ENCODE measurements at places on chromosomes 16 and 17. TPM values are rescaled to one million over a fixed set of nuclear protein-coding genes. Genes with fewer than 3 reads are reported as not detected.
A peak's percentile ranks its signal among the peaks of the same experiment; 100 is the strongest.

- DNase-seq, result no peak
Observed at GRCh38 chr16:2007081-2007836, 2.4 kb downstream of the ZNF598 start.

GRCh38 chr16:86101897-86102157 lies 202.9 kb downstream of the IRF8 start:
- no peak for DNase-seq

- no peak for DNase-seq
Observed at GRCh38 chr16:50440991-50441390, 72.2 kb upstream of the BRD7 start.

- no peak for DNase-seq
Observed at GRCh38 chr17:80671825-80672110, 127.1 kb downstream of the RPTOR start.

GRCh38 chr17:63120406-63120805 lies 154.4 kb downstream of the TANC2 start:
- DNase-seq, result no peak

GRCh38 chr17:37138571-37139120 lies 189.9 kb downstream of the AATF start:
- no peak for DNase-seq

Gene MPP3
- total RNA-seq, result not detected

DNA sequence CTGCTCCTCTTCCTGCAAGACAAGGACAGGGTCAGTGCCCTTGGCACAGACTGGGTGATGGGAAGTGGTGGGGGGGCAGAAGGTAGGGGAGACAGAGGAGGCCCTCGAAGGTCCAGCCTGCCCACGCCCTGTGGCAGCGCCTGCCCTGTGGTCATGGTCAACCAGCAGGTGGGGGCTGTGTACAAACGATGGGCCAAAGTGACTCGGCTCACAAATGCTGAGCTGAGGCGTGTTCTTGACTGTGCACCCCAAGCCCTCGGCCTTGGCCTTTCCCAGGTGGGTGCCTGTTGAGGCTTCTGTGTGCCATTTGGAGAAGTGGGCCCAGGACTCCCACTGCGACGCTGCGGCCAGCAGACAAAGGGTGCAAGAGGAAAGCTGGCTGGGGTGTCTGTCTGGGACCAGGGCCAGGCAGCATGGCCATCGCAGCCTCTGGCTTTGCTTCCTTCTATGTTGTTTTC lies 22.6 kb downstream of the MXRA7 start:
- no peak for DNase-seq

- DNase-seq, result no peak
Observed at GRCh38 chr17:34246446-34246845, 8.6 kb upstream of the CCL2 start.

- peak; percentile 42 for DNase-seq
Observed at GRCh38 chr16:24721830-24722238, 7.6 kb upstream of the TNRC6A start.

DNA sequence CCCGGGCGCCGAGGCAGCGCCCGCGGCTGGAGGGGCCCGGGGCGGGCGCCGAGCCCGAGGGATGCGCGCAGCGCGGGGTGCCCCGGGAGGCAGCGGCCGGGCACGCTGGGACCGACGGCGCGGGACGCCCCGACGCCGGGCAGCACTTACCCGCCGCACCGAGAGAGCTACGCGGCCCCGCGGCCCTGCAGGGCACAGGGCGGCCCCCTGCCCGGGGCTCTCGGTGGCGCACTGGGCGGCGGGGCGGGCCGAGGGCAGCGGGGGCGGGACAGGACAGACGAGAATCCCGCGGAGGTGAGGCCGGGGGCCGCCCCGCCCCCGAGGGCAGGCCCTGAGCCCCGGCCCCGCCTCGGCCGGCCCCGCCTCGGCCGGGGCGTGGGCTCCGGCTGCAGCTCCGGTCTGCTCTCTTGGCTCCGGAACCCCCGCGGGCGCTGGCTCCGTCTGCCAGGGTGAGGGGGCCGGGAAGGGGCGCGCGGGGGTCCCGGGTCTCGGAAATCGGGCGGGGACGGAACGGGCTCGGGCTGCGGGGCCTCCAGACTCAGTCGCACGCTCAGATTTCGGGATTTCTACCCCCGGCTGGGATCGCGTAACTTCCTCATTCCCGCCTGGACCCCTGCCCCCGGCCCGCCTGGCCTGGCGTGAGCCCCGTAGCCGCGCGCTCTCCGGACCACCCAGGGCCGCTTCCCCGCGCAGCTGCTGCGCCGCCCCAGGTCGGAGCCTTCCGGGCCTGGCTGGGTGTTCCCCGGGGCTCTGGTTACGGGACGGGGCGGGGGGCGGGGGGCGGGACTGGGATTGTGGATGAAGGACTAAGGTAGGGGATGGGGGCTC lies at the start of gene PLD2:
TSS of gene PLD2 (plus strand) at position 376 of the 828 bp plus-strand sequence. CDS start 621 bp downstream, outside the sequence.
- DNase-seq, result peak; percentile 90

DNA sequence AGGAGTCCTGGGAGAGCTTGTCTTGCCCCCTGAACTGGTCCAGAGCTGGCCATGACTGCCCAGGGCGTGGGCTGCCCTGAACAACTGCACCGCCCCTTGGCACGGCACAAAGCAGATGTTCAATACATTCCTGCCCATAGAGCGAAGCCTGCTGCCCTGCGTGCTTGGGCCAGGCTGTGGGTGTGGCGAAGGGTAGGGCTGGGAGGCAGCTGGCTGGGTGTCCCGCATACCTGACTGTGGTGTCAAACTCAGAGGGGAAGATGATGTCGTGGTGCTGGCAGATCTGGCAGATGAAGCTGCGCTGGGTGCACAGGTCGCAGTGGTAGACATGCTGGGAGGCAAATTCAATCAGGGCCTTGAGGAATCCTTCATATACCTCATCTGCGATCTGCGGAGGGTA lies 124.2 kb upstream of the SMURF2 start:
- DNase-seq, result no peak

Gene CLDN9
- total RNA-seq, result not detected

DNA sequence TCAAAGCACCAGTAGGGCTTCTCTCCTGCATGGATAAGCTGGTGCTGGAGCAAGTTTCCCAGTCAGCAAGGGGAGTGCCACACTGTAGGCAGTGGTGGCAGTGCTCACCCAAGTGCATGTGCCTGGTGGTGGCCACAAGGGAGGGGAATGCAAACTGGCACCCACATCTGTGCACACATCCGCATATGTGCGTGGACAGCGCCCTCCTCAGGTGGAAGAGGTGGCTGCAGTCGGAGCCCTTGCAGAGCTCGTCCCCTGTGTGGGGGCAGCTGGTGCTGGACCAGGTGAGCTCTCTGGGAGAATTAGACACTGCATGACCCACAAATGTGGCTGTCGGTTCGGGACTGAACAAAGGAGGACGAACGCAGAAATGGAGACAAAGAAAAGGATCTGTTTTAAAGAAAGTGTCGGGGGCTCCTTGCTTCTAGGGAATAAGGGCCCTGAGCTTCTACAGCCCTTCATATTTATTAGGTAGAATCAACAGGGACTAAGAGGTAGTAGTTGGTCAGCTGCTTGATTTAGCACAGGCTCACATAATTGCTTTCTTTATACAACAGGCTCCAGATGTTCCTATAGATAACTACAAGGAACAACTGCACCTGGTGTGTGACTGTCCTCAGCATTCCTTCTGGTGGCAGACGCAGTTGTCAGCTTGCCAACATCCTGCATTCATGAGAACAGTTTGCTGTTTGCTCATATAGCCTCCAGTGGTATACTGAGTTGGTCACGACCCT lies 5.3 kb upstream of the ZNF689 start:
- DNase-seq, result peak; percentile 83

DNA sequence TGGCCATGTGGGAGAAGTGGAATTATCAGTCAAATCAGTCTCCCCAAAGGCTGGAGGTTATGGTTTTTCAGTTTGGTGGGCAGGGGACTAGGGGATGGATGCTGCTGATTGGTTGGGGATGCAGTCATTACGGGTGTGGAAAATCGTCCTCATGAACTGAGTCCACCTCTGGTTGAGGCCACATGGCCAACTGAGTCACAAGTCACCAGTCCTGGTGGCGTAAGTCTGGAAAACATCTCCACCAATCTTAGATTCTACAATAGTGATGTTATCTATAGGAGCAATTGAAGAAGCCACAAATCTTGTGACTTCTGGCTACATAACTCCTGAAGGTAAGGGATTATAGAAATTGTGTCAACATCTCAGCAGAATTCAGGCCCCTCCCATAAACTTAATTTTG lies 5.2 kb upstream of the RNF135 start:
- DNase-seq, result no peak

DNA sequence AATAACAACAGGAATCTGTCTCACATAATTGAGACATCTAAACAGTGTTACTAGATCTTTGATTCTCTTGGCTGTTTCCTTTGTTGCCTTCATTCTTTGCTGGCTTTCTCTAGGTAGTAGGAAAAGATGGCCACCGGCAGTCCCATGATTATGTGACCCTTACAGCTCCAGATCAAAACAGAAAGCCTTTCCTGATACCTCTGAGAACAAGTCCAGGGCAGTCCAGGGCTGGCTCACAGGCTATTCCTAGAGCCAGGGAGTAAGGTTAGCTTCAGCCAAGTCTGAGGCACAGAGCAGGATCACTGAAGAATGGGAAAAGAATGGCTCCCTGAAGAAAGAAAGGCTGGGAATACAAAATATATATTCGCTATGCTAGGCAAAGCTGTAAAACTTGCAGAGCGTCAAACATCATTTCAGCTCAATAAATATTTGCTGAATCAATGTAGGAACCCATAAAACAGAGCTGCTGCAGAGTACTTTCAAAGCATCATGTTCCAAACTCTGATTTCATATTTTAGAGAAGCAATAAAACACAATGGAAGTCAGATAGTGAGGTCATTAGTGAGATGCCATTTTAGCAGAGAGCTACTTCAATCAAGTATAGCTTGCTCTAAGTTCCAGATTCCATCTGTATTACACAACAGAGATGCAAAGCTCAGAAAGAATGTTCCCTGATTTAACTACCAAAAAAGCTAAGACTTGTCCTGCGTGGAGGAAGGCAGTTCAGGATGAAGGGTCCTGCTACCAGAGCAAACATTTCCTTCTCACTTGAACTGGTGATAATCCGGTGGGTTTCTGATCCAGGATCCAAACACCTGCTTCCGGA lies 23.4 kb downstream of the ADAT1 start:
- no peak for DNase-seq

DNA sequence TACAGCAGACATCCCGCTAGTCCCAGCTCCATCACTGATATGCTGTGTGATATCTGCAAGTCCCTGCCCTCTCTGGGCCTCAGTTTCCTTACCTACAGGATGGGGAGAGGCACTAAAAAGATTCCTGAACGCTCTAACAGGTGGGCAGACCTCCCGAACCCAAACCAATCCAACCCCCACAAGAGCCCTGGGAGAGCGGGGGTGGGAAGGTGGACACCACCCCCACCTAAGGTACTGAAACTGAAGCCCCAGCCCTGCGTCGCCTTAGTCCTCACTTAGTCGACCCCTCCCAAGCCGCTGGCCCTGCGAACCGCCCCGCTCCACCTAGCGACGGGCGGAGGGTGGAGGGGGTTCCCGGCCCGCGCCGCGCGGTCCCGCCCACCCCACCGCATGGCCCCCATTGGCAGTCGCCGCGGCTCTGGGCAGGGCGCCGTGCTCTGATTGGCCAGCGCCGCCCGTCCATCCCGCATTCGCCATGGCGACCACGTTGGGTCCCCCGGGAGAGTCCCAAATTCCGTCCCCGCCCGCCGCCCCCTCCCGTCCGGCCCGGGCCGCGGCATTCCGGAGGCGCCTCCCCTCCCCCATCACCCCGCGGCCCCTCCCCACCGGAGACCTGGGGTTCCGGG lies 578 bp downstream of the CCDC102A start:
- peak; percentile 94 for DNase-seq

- DNase-seq, result no peak
Observed at GRCh38 chr17:35212668-35213067, 18.5 kb upstream of the SLC35G3 start.

DNA sequence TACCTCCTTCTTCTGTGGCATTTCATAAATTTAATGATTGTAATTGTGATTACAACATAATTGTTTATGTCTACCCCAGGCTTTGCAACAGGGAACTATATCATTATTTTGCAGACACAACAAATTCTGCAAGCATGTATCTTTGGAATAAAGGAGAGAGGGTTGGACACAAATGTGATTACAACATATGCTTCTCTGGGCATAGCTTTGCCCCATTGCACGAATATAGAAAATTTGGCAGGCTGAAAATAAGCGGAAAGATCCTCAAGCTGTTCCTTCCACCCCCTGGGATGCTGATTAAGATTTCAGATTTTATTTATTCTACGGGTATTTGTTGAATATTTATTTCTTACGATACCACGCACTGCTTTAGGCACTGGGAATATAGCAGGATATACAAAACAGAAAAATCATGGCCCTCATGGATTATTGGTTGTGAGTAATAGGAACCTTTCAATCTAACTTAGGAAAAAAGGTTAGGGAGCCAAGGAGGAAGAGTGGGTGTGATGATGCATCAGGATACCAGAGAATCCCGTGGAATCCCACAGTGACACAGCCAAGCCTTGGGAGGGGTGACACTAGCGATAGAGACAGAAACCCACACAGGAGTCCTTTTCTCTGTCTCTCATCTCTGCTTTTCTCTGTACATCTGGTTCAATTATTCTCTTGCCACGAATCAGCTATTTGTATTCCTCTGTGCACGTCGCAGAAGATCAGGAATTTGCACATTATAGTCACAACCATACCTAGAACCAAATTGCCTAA lies 520.7 kb downstream of the MAF start:
- no peak for DNase-seq

Data from activated CD8-positive, alpha-beta T cell treated with anti-CD3 and anti-CD28 coated beads, Interleukin-2, amount 10 ng/mL, durations not matched to agents 7 days and 5 days (primary cell).